ENCODE measurements at places on chromosomes 5 and 9.

DNA sequence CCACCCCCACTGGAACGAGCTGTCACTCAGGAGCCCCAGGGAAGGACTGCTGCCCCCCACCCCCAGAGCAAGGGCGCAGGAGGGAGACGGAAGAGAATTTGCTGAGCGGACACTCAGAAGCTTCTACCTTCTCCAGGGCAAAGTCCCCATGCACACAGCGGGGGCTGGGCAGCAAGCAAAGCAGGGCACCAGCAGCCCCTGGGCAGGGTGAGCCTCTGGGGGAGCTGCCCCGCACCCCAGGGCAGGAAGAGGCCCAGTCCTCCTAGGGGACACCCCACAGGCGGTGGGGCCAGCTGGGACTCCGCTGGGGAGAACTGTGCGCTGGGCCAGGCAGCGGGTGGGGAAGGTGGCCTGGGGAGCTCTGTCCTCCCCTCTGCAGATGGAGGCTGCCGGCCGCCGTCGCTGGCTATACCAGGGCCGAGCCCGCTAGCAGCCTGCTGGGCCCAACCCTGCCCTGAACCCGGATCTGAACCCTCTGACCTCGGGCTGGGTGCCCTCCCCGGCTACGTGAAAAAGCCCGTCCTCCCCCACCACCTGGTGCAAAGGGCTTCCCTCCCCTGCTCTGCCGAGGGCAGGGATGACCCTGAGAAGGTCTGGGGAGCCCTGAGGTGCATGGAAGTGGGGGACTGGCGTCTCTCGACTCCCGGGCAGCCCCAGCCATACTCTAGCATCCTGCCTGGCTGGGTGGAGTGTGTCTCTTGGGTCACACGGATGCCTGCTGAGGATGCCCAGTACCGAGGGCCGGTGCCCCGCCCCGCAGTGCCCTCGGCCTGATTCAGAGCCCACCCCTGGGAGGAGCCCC lies 597 bp upstream of the SLC34A3 start:
- DNase-seq: no peak

- DNase-seq: no peak
Observed at GRCh38 chr9:128178806-128179431, 12.5 kb downstream of the CIZ1 start.

GRCh38 chr9:86731511-86732063 lies 215.7 kb downstream of the GAS1 start:
- no peak for DNase-seq

- no peak for DNase-seq
Observed at GRCh38 chr9:122816163-122816867, 12.1 kb downstream of the PDCL start.

DNA sequence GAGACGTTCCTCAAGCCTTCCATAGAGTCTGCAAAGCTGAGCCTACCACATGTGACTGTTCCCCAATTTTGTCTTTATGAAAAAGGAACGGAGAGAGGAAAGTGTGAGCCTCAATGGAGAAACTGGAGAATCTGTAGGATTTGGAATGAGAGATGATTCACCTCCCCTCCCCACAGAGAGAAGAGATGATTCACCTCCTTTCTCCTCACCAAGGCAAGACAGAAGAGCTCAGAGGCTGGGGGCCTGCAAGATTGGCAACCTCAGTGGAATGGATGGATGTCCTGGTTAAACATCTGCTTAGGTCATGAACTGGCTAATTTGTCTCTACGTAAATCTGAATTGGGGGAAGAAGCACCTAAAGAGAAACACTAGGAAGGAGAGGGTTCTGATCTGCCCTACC lies 17.0 kb upstream of the MOCS2 start:
- DNase-seq: no peak

GRCh38 chr5:103439007-103439406 lies 123.6 kb downstream of the NUDT12 start:
- DNase-seq: no peak

- no peak for DNase-seq
Observed at GRCh38 chr9:12699529-12699928, 6.3 kb downstream of the TYRP1 start.

DNA sequence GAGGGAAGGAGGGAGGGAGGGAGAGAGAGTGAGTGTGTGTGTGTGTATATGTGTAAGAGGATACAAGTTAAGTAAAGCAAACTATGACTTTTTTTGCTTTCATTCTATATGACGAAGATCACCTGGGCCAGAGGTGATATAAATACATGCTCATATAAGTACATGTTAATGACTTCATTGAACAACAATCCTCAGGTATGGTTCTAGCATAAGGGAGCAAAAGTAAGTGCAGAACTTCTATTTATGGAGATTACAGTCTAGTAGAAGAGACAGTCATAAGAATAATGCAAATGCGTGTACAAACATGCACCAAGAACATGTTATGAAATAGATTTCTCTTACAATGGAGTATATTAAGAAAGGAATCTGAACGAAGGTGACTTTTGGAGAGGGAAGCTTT lies 1804.0 kb downstream of the MAT2B start:
- DNase-seq: no peak

Measured in NCI-H526 (cell line).